ENCODE measurements at places on chromosomes 3 and 15.

- DNase-seq, result no peak
Observed at GRCh38 chr3:153180860-153181372, 18.9 kb downstream of the RAP2B start.

GRCh38 chr3:186990277-186990676 is 60.0 kb downstream of the ST6GAL1 start:
- no peak for DNase-seq

- DNase-seq, result peak; percentile 12
Observed at GRCh38 chr3:37675833-37676596, 185.7 kb upstream of the CTDSPL start.

- peak; percentile 22 for DNase-seq
Observed at GRCh38 chr3:113532698-113533533, 561 bp downstream of the SIDT1 start.
